ENCODE measurements at places on chromosomes 3 and 15.

DNA sequence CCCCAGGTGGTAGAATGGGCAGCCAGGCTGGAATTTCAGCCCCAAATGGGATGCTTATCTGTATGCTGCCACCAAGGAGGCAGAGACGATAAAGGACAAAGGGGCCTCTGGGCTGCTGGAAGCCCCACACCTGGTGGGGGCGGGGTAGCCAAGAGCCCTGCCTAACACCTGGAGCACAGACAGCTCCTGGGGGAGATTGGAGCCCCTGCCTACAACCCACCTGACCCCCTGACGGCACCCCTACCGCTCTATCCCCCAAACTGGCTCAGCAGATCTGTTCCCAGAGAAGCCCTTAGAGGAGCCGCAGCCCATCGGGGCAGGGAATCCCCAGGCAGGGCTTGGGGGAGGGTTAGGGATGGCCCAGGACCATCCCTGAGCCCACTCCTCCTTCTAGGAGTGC is 15.8 kb upstream of the SEMA3F start:
- DNase-seq = no peak

DNA sequence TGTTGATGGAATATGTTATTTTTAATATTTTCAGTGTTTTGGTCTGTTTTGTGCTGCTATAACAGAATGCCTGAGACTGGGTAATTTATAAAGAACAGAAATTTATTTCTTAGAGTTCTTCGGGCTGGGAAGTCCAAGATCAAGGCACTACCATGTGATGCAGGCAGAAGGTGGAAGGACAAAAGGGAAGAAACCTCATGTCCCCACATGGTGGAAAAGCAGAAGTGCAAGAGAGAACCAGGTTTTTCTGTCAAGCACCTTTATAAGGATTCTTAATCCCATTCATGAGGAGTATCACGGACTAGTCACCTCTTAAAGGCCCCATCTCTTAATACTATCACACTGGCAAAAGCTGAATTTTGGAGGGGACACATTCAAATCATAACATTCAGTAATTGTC is 57.9 kb upstream of the EPHB3 start:
- DNase-seq = no peak

DNA sequence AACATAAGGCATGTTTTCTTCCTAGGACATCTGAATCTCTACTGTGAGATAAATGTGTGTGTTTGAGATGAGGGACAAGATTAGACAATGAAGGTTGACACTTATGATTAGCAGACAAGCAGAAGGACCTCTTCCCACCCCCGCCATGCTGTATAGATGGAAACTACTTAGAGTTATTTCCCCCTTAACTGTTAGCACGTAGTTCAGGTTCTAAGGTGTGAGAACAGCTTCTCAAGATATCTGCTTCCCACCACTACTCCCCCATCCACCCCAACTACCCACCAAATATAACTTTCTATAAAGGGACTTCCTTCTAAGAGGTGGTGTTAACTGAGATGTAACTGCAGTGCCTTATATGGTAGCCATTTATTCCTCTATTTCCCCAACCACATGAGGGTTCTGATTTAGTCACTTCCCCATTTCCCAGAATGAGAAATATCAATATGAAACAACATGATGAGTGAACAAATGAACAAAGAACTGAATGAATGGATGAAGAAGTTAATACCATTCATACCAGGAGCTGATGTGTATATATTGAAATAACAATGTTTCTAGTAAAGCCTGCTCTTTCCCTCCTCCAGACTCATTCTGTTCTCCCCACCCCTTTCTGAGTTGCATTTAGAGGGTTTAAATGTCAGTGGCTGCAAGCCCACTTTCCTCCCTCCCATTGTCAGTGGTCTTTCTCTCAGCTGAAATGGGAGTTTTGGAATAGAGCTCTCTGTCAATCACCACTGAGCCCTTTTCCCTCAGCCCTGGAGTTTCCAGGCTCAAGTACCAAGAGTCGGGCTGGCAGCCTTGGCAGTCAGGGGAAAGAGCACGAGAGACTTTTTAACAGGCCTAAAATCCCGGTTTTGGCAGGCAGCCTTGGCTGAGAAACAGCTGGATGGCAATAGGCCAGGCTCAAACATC is 7.7 kb upstream of the RFTN1 start:
- DNase-seq = no peak

DNA sequence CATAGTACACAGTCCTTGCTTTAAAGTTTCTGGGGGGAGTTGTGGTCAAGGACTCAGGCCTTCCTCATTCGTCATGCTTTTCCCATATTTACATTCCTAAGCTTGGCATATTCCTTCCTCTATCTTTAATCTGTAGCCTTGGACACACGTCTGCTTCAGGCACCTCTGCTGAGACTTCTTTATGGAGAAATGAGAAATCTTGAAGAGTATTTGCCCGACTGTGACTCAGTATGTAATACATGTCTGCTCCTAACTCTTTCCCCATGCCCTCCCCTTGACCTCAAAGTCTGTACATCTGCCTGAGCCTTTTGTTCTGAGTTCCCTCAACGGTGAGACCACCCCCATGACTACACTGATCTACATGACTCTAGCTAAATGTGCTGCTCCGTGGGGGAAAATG is 246.1 kb downstream of the SI start:
- no peak for DNase-seq

DNA sequence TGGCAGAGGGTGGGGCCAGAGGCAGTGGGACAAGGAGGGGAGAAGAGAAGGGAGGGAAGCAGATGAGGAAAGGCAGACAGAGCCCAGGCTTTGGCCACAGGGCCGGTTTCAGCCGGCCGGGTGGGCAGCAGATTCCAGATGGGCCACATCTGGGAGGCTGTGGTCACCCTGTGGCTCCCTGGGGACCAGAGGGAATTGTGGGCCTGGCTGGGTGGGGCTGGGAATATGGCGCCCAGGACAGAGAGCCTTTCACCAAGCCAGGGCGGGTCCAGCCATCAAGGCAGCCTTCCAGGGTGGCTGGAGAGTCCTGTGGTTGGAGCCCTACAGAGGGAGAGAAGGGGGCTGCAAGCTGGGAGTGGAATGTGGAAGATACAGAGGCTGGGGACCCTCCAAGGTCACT is 18.9 kb downstream of the PTH1R start:
- DNase-seq = no peak

GRCh38 chr3:53045518-53046170 is at the start of gene SFMBT1:
Gene SFMBT1 (minus strand): TSS chr3:53046073. CDS start chr3:52969128, 76,945 bp downstream.
- DNase-seq = no peak

DNA sequence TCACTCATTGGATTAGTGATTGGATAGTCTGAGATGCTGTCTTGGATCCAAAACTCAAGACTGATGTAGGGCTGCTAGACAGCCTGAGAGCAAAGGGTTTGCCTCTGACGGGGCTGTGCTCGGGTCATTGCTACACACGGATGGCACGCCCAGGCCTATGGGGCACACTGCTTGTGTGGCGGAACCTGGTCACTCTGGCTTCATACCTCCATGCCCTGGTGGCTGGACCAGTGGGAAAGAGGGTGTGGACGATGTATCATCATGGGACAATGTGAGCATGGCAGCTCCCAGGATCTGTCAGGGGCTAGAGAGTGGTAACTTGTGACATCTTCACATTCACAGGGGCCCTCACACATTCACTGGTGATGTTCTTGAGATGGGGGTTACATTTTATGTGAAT is 18.1 kb upstream of the CCDC174 start:
- DNase-seq = no peak

DNA sequence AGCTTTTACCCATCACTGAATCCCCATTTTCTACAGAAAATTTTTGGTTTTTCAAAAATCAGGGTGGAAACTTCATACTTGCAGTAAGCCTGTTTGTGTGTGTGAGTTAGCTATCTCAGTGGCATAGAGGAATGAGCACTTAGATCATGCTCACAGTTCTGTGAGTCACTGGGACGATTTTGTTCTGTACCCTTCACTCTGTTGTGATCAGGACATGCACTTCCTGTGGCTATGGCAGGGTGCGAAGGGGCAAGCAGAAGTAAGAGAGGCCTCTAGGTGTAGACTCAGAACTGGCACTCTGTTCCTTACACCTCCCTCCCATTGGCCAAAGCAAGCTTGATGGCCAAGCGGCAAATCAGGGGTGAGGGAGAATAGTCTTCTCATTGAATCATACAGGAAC is 11.6 kb downstream of the NIPA2 start:
- no peak for DNase-seq

DNA sequence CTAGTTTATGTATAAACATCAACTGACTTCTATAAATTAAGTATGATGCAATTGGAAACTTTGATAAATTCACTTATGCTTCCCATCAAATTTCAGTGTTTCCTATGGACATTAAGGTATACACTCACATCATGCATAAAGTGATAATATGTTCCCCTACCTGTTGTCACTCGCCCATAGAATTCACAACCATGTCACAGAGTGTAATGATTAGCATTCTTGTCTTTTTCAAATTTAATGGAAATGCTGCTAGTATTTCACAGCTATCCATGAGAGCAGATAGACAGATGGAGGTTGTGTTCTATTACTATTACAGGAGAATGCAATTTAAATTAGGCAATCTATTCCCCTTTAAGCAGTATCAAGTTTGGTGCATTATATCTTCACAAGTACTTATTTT is 984 bp downstream of the PLSCR4 start:
- no peak for DNase-seq

DNA sequence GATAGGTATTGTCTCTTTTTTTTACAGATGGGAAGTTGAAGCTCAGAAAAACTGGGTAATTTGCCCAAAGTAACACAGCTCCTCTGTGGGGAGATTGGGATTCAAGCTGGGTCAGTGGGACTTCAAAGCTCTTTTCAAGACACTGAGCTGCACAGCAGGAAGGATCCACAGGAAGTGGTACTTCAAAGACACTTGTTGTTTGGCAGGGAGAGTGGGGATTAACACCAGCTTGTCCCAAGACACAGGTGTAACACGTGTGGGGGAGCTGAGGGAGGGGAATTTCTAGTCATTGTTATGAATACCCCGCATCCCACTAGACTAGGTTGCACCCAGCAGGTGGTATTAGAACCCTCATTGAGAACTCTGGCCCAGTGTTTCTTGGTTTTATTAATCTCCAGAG is 116.0 kb downstream of the FOXB1 start:
- DNase-seq = no peak

DNA sequence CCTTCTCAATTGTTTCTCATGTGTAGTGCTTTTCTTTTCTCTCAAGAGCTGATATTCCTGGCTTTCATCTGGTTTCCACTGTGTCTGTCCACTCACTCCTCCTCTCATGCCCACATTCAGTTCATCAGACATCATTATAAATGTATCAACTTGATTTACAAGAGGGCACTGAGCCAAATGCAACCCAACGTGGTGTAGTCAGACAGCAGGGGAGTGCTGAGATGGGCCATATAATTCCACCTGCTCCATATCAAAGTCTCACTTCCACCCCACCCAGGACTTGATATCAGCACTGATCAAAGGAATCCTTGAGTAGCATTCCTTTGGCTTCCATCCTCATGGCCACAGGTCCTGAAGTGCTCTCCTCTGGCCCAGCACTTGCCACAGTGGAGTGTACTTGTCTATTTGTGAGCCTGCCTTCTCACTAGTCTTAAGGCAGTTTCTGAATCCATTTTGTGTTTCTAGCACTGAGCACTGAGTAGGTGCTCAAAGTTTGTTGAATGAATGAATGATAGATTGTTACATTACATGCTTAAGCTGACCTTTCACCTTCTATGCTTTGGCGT is 252.8 kb downstream of the CLSTN2 start:
- no peak for DNase-seq

- DNase-seq = no peak
Observed at GRCh38 chr3:142077859-142078500, 71.4 kb downstream of the TFDP2 start.

GRCh38 chr3:11582191-11582968 is 61.3 kb downstream of the VGLL4 start:
- no peak for DNase-seq

DNA sequence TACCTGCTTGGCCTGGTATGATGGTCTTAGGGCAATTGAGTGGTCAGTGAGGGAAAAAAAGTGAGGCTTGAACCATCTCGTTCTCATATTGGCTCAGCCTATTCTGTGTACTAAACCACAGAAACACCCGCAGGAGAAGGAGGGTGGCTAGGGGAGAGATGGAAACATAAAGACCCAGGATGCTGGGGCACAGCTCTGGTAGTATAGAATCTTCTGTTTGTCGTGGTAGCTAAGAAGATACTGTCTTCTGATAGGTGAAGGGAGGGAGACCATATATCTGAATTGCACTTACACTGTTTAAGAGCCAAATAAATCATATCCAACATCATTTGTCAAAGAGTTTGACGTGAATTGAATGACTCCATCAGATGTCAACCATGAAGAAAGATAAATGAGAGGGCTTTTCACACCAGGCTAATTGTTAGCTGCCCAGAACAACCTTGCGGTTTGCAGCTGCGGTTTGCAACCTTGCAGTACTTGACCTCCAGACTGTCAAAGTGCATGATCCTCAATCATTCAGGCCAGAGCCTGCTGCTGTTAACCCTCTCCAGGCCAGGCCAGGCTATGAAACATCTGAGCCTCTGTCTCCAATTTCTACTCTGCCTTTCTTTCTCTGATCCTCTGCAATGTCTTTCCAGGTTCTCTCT is 40.9 kb upstream of the PIK3R4 start:
- no peak for DNase-seq

- DNase-seq = no peak
Observed at GRCh38 chr3:4906107-4906621, 73.1 kb upstream of the BHLHE40 start.

GRCh38 chr3:61638741-61639140 is 77.4 kb downstream of the PTPRG start:
- no peak for DNase-seq

GRCh38 chr15:48493763-48494225 is 151.7 kb downstream of the FBN1 start:
- DNase-seq = no peak

GRCh38 chr3:136346486-136346885 is 96.3 kb downstream of the PCCB start:
- no peak for DNase-seq

- DNase-seq = no peak
Observed at GRCh38 chr3:151940481-151940880, 67.0 kb downstream of the SUCNR1 start.

- no peak for DNase-seq
Observed at GRCh38 chr3:124962403-124962940, 27.9 kb upstream of the MUC13 start.

DNA sequence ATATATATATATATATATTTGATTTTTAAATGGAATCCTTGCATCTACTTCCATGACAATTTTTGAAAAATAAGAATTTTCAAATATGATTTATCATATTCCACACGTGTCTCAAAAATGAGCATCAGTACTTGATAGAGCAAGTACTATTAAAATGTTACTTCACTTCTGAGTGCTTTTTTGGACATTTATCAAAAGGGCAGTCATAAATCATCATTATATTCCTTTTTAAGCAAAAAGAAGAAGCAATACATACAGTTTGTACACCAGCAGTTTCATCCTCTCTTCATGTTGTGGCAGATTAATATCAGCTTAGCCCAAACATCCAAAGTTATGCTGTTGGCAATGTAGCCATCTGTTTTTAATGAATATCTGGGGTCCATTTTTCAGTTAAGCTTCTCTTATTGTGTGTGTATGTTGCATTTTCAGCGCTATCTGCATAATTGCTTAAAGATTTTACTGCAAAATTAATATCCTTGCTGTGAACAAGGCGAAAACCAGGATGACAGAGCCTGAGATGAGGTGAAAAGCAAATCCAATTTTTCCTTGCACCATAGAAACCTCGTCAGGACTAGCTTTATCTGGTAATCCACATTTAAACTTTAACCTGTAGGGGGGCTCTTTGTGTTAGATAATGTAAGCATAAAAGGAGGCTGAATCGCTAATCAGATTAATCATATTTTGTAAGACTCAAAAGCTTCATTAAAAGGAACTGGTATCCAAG is 604.9 kb upstream of the AGTR1 start:
- DNase-seq = no peak
